Smooth muscle cell of the brain vasculature (primary cell): ENCODE measurements at places on chromosomes 4 and X.

- DNase-seq: no peak
Observed at GRCh38 chr4:78818530-78819079, 42.5 kb downstream of the BMP2K start.

- DNase-seq: no peak
Observed at GRCh38 chrX:133804072-133804471, 181.3 kb downstream of the GPC3 start.

- no peak for DNase-seq
Observed at GRCh38 chrX:152614791-152615190, 22.9 kb upstream of the GABRQ start.

GRCh38 chr4:1409079-1409478 is 2.8 kb upstream of the NKX1-1 start:
- no peak for DNase-seq

GRCh38 chr4:103011378-103012025 is 8.0 kb downstream of the SLC9B1 start:
- no peak for DNase-seq

GRCh38 chrX:10280071-10280470 is 123.3 kb downstream of the CLCN4 start:
- DNase-seq: no peak

DNA sequence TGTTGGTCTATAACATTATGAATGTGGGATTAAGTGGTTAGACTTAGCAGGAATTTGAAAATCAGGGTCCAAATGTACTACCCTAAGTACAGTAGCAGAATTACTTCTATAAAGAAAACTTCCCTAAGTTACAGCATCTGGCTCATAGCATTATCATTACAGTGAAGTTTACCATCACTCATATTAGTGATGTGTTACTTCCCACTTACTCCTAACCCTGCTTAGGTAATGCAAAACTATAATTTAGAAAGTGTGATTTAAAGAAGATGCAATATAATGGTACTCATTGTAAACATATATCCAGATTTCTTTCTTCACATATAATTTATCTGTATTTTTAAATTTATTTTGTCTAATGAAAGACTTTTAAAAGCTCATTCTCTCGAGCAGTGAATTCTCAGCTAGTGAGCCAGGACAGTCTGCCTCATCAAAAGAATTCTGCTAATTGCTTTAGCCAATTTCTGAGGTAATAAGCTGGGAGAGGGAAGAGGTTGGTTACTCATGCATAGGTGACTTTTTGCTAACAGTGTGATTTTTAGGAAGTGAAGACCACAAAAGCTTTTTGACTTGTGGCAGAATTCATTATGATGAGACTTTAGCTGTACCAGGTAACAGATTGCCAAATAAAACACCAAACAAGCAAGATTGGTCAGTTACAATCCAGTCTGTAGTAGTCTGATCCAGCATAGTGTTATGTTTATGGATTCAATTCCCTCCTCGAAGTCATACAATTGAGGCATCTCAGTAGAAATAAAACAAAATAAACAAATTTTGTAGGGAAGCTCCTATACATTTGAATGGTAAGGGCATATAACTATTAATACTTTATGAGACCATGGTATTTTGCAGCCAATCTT is 21.0 kb downstream of the PLS3 start:
- no peak for DNase-seq

GRCh38 chrX:5474282-5474681 is 754.4 kb downstream of the NLGN4X start:
- DNase-seq: no peak
